ENCODE measurements at places on chromosomes 5 and 9.

GRCh38 chr9:89664896-89665329 lies 60.1 kb downstream of the GADD45G start:
- DNase-seq: no peak

DNA sequence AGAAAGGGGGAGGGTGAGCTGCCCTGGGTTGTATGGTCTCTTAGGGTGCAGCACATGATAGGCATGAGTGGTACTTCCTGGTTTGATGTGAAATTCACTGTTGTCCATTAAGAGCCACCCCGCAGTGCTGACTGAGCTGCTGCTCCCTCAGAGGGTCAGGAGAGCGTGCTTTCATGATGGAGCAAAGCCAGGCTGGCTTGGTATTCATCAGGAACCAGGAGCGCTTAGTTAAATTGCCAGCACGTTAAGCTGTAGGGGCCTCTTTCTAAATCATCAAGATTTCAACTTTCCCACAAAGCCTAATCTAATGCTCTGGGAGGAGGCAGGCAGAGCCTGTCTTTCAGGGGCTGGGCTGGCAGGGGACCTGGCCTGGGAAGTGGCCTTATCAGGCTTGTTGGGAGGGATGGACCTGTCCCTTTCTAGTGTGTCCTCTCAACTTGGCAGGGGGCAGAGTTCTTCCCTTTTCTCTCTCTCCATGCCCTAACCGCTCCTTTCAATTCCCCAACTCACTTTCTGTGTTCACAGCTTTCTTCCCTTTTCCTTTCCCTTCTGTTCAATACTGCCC lies 7.9 kb downstream of the CYSTM1 start:
- DNase-seq: peak; percentile 49

DNA sequence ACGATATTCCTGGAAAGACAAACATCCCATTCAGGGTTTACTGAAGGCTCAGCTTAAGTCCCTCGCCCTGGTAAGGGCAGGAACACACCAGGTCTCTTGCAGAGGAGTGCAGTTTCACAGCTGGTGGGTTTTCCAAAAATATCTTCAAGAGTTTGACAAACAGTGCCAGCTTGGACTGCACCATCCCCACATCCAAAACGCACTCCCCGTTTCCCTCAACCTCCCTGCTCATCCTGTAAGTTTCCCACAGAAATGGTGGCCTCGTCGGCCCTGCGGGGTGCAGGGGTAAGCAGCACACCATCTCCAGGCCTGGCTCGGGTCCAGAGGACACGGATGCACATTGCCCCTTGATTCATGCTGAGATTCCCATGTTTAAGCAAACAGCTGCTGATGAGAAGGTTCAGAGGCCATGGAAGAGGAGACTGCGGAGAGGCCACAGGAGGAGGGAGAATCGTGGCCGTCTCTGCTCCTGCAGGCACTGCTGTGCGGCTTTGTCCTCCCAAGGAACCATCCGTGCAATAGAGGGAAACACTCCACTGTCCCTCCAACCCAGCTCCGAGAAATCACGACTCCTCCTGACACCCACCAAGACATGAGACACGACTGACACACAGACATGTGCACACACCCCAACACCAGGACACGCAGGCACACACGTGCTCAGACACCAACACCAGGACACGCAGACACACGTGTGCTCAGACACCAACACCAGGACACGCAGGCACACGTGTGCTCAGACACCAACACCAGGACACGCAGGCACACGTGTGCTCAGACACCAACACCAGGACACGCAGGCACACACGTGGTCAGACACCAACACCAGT lies 24.0 kb upstream of the SLC12A7 start:
- no peak for DNase-seq

- no peak for DNase-seq
Measured at GRCh38 chr9:135519179-135519971, 1.9 kb upstream of the LCN1 start.

DNA sequence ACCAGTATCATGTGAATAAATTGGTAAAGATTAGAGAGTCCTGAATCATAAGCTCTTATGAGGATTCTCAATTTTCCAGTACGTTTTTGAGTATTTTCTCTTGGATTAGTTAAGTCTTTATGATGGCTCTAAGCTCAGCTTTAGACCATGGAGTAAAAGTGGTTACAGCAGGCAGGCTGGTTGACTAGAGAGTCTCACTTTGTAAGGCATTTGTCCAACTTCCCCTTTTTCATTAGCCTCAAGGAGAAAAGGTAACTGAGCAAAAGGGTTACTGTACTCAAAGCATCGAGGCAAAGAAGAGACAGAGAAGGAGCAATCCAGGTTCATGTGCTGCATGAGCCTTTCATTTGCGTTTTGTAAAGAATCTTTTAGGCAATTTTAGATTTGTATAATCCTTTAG lies 8.5 kb downstream of the NOP16 start:
- no peak for DNase-seq

GRCh38 chr5:123436201-123436600 lies 13.0 kb upstream of the CEP120 start:
- DNase-seq: no peak

GRCh38 chr5:37568018-37568753 lies 189.1 kb downstream of the WDR70 start:
- DNase-seq: no peak

- DNase-seq: no peak
Measured at GRCh38 chr9:19600538-19600937, 188.3 kb downstream of the SLC24A2 start.

- no peak for DNase-seq
Measured at GRCh38 chr5:33877449-33877848, 14.3 kb downstream of the ADAMTS12 start.

DNA sequence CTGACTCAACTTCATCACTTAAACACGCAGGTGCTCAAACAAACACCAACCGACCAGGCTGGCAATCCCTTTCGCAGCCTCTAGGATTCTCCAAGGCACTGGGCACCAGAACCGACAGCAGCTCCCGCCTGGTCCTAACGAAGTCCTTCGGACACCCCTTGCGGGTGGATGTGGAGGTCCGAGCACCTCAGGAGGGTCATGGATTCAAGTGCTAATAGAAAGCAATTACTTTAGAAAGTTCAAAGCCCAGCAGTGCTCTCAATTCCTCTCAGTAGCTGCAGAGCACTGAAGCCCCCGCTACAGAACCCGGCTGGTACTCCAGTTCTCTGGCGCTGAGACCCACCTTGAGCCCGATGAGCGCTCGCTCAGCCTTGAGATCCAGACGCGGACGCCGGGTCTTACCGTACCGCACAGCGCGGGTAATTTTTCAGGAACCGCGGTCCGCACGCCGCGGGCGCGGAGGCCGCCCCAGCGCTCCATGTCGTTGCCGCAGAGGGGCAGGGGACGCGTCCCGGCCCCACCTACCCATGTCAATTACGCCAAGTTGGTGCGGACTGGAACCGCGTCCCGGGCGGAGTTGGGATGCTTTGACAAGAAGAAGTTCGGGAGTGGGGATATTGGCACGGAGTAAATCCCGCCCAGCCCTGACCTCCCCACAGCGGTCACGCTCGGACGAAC lies 638 bp downstream of the MARCHF3 start:
- peak; percentile 24 for DNase-seq

DNA sequence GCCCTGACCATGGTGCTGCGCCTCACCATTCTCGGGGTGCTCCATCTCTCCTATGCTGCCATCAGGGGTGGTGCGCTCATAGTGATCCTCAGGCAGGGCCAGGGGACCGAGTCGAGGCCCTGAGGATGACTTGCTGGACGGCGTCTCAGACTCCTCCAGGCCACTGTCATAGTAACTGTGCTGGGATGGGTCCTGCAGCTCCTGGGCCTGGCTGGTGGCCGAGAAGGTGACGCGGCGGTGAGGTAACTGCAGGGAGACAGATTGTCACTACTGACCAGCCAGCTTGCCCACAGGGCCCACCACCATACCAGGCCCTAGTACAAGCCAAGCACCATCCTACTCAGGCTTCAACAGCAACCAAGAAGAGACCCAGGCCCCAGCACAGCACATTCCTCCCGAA lies 21.0 kb downstream of the PCDH1 start:
- DNase-seq: no peak

DNA sequence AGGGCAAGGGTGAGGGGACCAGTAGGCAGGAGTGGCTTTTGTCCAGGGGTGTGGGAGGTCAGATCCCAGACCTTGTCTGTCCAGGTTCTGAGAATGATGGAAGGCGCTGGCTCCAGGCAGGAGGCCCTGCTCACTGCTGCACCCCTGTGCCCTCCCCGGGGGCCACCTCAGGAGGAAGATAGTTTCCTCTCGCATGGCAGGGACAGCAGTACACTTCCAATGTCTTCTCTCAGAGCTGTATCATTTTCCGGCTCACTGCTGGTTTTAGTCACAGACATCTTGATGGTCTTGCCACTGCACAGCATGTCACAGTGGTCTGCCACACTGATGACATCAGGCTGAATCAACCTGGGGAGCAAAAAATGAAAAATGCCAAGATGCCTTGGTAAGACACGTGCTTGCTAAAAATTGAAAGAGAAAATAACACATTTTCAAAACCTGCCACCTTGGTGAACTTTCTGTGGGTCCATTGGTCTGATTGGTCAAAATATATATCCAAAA lies 3.3 kb upstream of the SLC6A3 start:
- no peak for DNase-seq

Data from fibroblast of upper back skin (primary cell).